Dermis microvascular lymphatic vessel endothelial cell (primary cell): ENCODE measurements at places on chromosomes 5 and 9. TPM values are rescaled to one million over a fixed set of nuclear protein-coding genes. Genes with fewer than 3 reads are reported as not detected.

DNA sequence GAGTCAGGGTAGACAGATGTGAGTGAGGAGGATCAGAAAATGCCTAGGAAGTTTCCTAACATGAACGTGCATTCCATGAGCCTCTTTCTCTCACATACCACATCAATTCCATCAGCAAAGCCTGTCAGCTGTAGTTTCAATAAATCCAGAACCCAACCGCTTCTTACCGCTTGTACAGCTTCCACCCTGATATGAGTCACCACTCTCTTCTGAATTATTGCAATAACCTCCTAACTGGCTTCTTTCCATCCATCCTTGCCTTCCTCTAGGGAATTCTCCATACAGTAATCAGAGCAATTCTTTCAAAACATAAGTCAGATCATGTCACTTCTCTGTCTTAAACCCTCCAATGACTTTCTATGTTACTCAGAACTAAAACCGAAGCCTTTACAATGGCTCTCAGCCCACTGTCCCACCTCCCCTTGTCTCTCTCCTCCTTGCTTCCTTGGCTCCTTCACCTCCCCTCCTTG, 8.1 kb upstream of the RAD23B start:
- no peak for DNase-seq

- no peak for DNase-seq
Measured at GRCh38 chr5:180820788-180821321, 18.2 kb upstream of the MGAT1 start.

DNA sequence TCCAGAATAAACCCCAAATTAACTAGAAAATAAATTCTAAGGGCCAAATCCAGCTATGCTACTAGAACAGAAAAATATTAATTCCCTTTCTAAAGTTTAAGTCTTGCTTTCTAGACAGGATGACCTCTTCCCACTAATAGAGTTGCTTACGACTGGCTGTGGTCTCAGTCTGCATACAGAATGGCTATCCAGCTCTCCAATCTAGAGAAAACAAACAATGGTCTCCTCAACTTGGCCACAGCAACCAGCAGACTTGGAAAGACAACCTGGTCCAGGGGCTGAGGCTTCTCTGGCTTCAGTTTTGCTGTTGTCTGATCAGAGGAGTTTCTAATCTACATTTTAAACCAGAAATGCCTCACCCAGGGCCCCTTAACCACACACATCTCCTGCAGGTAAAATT, 28.9 kb downstream of the RASEF start:
- DNase-seq: no peak

GRCh38 chr5:138778234-138778633, 25.0 kb downstream of the CTNNA1 start:
- DNase-seq: no peak

GRCh38 chr9:35085078-35085477, 5.3 kb upstream of the FANCG start:
- no peak for DNase-seq

- DNase-seq: no peak
Measured at GRCh38 chr5:1027631-1028441, 19.2 kb downstream of the NKD2 start.

- DNase-seq: no peak
Measured at GRCh38 chr5:111225926-111226325, 1.7 kb downstream of the CAMK4 start.

DNA sequence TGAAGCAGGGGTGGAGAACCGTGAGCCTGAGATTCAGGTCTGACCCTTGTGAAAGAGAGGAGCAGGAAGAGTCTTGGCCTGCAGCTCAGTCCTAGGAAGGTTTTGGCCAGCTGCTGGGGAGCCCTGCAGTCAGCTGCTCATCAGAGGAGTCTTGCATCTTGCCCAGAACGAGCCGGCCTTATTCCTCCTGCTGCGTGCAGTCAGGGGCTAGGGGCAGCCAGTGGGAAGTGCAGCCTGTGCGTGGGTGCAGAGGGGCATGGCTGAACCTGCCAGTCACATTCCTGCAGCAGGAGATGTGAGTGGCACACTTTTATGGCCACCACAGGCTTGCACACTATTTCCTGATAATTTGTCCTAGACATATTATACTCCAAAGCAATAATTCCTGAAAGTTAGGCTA, 278.7 kb downstream of the NPR3 start:
- no peak for DNase-seq

DNA sequence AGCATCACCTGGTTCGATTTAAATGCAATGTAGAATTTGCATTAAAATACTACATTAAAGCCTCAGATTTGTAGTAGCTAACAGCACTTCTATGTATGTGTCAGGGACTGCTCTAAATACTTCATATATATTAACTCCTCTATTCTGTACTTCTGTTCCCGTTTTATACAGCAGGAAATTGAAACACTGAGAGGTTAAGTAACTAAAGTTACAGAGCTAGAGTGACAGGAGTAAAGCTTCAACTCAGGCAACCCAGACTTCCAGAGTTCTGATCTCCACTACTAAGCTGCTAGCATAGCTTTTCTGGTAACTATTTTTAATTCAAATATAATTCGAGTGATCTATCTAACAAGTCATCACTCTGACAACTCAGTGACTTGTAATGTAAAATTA, 619 bp upstream of the APC start:
- no peak for DNase-seq

DNA sequence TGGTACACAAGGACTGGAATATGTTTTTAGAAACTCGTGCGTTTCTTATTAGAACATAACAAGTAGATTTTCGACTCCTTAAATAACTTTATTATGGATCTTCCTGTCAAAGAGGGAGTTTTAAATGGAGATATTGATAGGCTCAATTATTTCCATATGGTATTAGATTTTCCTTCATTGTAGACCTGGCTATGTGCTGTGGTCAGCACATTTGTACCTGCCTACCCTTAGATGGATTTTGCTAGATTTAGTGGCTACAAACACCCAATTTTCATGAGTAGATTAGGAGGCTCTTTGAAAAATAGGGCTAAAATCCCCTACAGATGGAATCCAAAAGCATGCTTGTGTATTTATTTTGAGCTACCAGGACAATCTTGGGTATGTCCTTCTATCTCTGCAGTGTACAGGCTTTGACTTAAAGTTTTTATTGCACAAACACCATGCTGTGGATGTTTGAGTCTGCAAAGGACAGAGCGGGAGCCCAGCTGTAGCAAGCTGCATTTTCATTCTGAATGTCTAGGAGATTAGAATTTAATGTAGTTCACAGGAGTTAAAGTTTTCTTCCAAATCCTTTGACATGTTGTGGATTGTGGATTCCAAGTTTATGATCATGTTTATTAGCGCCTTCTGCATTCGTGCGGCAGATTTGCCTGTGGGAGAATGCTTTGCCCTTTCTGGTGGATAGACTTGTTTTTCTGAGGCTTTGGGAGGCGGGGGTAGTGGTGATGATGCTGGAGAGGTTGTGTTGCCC, 41.6 kb downstream of the GADD45G start:
- no peak for DNase-seq

GRCh38 chr9:752201-752600, 89.3 kb upstream of the DMRT1 start:
- DNase-seq: no peak

DNA sequence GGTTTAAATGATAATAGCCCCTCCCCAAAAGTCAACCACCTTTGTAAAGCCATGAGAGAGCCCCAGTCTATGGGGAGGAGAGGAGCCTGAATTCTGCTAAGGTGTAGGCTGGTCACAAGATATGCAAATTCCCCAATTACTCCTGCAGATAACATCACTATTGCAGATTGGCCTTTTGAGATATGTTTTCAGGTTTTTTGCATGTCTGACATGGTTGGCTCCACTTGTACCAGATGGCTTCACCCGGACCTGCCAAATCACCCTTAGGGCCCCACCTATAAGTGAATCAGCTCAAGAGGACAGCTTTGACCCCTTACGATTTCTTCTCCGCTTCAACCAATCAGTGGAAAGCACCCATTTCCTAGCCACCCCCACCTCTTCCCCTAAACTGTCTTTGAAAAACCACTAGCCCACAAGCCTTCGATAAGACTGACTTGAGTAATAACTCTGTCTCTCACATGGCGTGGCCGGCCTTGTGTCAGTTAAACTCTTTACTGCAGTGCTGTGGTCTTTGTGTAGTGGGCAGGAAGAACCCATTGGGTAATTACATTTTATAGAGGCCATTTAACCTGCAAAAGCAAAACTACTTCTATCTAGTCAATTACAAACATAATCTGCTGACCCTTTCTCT, 69.7 kb downstream of the PRLR start:
- DNase-seq: no peak

DNA sequence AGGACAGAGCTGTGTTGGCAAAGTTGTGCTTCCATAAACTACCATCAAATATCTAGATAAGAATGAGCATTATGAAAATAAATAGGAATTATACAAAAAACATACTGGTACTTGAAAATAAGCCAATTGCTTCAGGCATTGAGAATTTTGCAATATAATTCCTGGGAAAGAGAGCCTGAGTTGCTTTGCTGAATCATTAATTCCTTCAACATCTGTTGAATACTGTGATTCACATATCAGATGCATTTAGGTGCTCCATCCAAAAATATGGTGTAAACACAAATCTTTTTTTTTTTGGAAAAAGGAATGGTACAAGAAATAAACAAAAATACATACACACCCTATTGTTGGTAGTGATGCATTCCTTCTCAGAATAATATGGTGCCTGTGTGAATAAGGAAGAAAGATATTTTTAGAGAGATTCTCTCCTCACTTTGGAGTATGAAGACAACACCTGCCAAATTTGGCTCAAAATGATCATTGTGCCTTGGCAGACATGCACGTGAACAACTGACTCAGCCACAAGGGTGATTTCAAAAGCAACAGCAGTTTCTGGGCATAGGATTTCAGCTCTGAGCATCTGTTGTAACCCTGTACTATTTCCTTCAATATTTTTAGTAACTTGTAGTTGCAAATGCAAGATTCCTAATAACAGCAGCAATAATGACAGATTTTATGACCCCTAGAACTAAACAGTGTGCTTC, 96.7 kb downstream of the CAVIN4 start:
- DNase-seq: no peak

DNA sequence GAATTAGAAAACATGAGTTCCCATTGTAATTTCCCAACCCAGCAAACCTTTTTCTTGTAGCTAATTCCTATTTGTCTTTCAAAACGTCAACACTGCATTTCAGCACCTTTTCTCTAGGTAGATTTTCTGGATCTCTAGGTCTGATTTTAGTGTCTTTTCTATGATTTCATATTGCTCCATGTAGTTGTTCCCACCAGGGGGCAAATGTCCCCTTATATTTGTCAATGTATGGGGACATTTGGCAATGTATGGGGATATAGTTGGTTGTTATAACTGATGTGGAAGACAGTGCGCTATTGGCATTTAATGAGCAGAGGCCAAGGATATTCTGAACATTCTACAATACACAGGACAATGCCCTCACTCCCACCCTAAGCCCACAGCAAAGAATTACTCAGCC, 273.9 kb upstream of the ADRA1B start:
- DNase-seq: no peak

DNA sequence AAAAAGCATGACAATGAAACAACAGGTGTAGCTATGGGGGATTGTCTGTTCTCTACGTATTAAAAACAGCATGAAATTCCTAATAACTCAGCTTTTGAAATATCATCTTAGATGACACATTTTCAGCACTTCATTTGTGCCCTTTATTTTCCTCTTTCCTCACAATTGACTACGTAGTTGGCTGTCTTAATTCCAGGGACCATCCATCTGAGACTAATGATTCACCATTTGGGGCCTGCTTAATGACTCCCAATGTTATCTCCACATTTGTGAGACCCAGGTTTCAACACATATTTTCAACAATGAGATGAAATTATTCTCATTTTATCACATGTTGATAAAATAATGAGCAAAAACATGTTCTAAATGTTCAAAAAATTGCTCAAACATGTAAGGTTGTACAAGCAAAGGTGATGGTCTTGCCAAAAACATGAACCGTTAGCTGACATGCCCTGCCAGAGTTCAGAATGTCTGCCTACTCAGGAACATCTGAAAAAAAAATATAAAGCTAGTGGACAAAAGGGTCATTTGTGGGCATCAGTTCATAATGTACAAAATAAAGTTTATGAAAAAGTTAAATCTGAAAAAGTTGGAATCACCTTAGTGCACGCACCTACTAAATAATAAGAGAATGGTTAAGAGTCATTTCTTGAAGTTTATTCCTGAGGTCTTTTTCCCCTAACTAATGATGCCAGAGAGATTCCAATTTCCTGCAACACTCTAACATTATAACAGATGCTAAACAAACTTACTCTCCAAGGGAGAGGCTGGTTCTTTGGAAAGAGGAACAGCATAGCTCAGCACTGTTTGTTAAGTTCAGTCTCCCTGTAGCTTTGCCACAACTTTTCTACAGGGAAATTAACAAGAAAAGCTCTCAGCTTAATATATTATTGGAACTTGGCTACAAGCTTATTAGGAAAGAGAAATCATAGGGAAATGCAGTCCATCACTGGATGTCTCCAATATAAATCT, 275.5 kb downstream of the SPOCK1 start:
- DNase-seq: no peak

GRCh38 chr9:1170918-1171317, 120.8 kb downstream of the DMRT2 start:
- no peak for DNase-seq

- DNase-seq: no peak
Measured at GRCh38 chr5:79547982-79548381, 34.0 kb upstream of the HOMER1 start.

GRCh38 chr9:101220341-101220740, 164.5 kb downstream of the BAAT start:
- DNase-seq: no peak

DNA sequence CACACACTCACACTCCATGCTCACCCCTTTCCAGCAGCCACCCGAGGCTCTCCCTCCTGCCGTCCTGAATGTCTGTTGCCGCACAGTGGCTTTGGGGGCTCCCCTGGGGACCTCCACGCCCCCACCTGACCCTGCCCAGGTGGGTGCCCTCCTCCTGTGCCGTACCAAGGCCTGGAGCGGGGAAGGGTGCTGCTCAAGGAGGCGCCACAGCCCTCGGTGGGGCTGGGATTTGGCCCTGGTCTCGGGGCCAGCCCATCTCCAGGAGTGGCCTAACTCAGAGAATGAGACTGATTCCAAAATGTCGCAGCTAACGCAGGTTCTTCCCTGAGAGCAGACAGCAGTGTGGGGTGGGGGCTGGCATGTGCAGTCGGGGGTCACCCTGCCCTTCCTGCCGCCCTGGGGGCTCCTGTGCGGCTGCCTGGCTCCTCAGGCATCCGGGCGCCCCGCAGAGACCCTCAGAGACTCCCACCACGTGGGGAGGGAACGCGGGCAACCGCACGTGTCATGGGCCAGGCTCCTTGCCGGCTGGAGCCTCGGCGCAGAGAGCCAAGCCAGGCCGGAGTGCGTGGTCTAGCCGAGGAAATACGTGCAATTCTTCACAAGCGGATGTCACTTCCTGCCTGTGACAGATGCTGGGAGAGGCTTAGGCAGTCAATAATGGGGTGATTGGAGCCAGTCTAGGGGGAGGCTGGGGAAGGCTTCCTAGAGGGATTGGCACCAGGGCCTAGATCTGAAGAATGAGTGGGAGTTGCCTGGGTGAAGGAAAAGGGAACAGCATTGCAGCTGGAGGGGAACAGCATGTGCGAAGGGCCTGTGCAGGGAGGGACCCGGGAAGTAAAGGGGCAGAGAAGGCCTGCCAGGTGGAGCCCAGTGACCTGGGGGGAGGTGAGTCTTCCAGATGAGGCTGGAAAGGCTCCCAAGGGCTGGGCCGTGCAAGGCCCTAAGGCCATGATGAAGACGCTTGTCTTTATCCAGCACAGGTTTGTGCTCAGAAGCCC, 44.1 kb downstream of the C9orf50 start:
- DNase-seq: peak; percentile 80

LCNL1 gene
- not detected in 2 replicates for total RNA-seq

OR1L4 gene
- not detected in 2 replicates for total RNA-seq

SCAI gene
- total RNA-seq: 2.7 and 3.7 TPM in 2 replicates

IFNA2 gene
- not detected in 2 replicates for total RNA-seq

ARSI gene
- total RNA-seq: under 0.01 TPM in 1 of 2 replicates, not detected in the other

NUTM2G gene
- total RNA-seq: not detected in 2 replicates

SURF1 gene
- 19.7 and 21.6 TPM in 2 replicates for total RNA-seq

PCDHGA6 gene
- 1.2 and 2.4 TPM in 2 replicates for total RNA-seq

DOCK8 gene
- total RNA-seq: 3.3 and 4.4 TPM in 2 replicates
